Tibial artery (tissue), 4 donors: ENCODE measurements at places on chromosomes 12 and 14.

GRCh38 chr14:61121355-61121787 is 140.3 kb downstream of the SLC38A6 start:
- H3K4me1 ChIP-seq = peaks cover 8% of the 10 kb centered on the region
- H3K27me3 ChIP-seq = no peaks in the 10 kb centered on the region
- no peak overlapping the region for H3K4me3 ChIP-seq
- no peaks in the 10 kb centered on the region for H3K36me3 ChIP-seq
- no peak for DNase-seq
- no peak overlapping the region for H3K27ac ChIP-seq

GRCh38 chr12:115697340-115697739 is 580.2 kb downstream of the MED13L start:
- H3K4me3 ChIP-seq = no peak overlapping the region
- H3K4me1 ChIP-seq = no peaks in the 10 kb centered on the region
- H3K36me3 ChIP-seq = no peaks in the 10 kb centered on the region
- DNase-seq = no peak
- H3K27ac ChIP-seq = no peak overlapping the region
- no peaks in the 10 kb centered on the region for H3K27me3 ChIP-seq

- H3K4me3 ChIP-seq = no peak overlapping the region
- no peaks in the 10 kb centered on the region for H3K4me1 ChIP-seq
- no peaks in the 10 kb centered on the region for H3K27me3 ChIP-seq
- DNase-seq = no peak
These were observed 53.9 kb downstream of the TSHR start for GRCh38 chr14:81009346-81009745.

DNA sequence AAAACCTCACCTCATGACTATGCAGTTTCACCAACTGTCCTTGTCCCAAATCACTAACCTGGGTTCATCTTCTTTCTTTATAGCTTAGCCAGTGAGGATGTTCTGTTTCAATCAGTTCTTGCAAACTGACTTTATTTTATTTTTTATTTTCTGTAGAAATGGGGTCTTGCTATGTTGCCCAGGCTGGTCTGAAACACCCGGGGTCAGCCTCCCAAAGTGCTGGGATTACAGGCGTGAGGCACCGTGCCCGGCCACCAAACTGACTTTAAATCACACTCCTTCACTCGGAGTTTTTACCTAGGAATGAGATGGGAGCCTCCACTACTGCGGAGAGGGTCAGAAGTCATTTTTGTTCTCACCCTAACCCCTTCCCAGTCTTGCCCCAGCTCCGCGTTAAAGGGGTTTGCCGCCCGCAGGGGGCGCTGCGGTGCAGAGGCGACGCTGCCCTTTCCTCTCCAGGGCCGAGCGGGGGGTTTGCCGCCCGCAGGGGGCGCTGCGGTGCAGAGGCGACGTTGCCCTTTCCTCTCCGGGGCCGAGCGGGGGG is 7.0 kb upstream of the B4GALNT3 start:
- no peak for DNase-seq
- H3K4me3 ChIP-seq = no peak overlapping the region
- H3K27me3 ChIP-seq = no peaks in the 10 kb centered on the region
- H3K4me1 ChIP-seq = peaks cover 3% of the 10 kb centered on the region
- H3K27ac ChIP-seq = no peak overlapping the region
- no peaks in the 10 kb centered on the region for H3K36me3 ChIP-seq

GRCh38 chr12:85713373-85713772 is 122.8 kb downstream of the RASSF9 start:
- peak overlapping the region; percentile 44 for H3K27ac ChIP-seq
- DNase-seq = no peak
- no peak overlapping the region for H3K4me3 ChIP-seq
- H3K4me1 ChIP-seq = no peaks in the 10 kb centered on the region

- no peak for DNase-seq
- no peak overlapping the region for H3K27ac ChIP-seq
- no peak overlapping the region for H3K4me3 ChIP-seq
- no peaks in the 10 kb centered on the region for H3K36me3 ChIP-seq
- no peaks in the 10 kb centered on the region for H3K4me1 ChIP-seq
These were observed 406.0 kb downstream of the PRKD1 start for GRCh38 chr14:29521526-29522137.

DNA sequence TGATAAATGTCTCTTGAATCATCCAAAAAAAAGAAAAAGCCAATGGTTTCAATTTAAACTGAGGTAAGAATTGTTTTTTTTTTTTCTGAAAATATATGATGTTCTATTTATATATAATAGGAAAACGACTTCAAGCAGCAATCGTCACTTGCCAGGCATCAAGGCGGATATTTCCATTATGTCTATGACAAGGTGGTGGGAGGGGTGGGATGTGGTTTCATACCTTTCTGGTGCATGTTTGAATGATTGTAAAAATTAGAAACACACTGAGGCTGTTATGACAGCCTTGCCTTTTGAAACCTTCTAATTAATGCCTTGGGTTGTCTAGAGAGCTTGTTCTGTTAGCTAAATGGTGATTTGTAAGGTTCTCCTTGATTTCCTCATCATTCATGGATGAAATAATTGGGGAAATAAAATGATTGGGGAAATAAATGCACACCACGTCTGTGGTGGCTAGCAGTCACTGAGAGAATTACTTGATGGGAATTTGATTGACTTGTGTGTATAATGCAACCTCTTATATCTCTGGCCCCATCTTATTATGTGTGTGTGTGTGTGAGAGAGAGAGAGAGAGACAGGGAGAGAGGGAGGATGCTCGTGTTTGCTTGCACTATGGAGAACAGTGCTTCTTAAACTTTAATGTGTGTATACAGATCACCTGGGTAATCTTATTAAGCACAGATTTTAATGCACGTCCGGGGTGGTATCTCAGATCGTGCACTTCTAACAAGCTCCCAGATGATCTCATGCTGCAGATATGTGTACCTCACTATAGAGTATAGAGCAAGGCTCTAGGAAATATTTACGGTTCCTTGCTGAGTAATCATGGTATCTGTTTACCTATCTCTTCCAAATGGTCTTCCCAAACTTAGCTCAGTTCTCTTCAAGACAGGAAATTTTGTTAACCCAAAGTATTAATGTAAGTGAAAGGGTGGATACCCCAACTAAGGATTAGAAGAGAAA is 502.6 kb downstream of the DIO2 start:
- H3K36me3 ChIP-seq = no peaks in the 10 kb centered on the region
- no peak overlapping the region for H3K4me3 ChIP-seq
- no peak for DNase-seq
- no peaks in the 10 kb centered on the region for H3K4me1 ChIP-seq
- no peaks in the 10 kb centered on the region for H3K27me3 ChIP-seq

DNA sequence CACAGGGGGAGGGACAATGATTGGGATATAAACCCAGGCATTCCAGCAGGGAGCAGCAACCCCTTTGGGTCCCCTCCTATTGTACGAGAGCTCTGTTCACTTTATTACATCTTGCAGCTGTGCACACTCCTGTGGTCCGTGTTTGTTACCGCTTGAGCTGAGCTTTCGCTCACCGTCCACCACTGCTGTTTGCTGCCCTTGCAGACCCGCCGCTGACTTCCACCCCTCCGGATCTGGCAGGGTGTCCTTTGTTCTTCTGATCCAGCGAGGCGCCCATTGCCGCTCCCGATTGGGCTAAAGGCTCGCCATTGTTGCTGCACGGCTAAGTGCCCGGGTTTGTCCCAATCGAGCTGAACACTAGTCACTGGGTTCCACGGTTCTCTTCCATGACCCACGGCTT is 64.1 kb downstream of the E2F7 start:
- no peaks in the 10 kb centered on the region for H3K27me3 ChIP-seq
- H3K27ac ChIP-seq = no peak overlapping the region
- H3K36me3 ChIP-seq = no peaks in the 10 kb centered on the region
- H3K4me1 ChIP-seq = peaks cover 8% of the 10 kb centered on the region

DNA sequence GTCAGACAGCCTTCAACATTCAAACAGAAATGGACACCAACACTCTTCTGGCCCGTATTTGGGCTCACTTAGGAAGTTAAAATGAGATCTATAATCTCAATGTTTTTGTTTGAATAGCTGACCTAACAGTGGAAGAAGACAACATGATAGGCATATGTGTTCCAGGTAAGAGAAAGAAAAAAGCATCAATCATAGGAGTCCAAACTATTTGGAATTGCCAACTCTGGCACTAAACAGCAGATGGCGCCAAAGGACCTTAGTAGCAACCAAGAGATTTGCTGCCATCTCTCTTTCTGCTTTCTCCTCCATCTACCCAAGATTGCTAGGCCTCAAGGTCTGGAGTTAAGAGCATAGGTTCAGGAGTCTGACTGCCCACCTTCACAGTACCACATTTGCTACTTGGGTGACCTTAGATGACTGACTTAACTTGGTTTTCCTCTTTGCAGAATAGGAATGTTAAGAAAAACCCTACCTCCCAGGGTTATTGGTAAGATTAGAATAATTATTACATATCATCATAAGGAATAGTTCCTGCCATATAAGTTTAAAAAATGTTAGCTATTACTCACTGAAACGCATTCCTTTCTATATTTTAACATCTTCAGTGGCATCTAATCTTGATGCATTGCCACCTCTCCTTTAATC is 30.2 kb downstream of the PEX5 start:
- no peaks in the 10 kb centered on the region for H3K27me3 ChIP-seq
- no peak overlapping the region for H3K4me3 ChIP-seq
- no peak for DNase-seq
- H3K27ac ChIP-seq = no peak overlapping the region
- H3K36me3 ChIP-seq = no peaks in the 10 kb centered on the region

- no peak overlapping the region for H3K27ac ChIP-seq
- H3K4me3 ChIP-seq = no peak overlapping the region
- no peaks in the 10 kb centered on the region for H3K4me1 ChIP-seq
- no peaks in the 10 kb centered on the region for H3K27me3 ChIP-seq
These were observed 55.6 kb downstream of the NT5DC3 start for GRCh38 chr12:103785243-103786031.

DNA sequence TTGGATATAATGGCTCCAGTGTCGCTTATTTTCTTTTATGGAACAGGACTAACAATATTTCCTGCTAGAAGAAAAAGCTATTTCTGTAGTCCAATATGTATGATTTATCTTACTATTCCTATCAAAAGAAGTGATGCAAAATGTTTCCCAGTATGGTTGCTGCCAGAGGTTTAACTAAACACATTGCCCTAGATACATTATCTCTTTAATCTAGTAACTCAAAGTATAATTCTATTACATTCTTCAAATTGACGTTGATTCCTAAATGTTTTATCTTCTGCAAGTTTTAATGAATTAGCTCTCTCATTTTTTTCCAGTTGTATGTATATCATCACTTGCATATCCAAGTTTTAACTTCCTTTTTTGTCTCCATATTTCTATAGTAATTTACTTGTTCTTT is 28.2 kb downstream of the GYS2 start:
- DNase-seq = no peak
- no peak overlapping the region for H3K27ac ChIP-seq
- no peaks in the 10 kb centered on the region for H3K27me3 ChIP-seq
- no peaks in the 10 kb centered on the region for H3K4me1 ChIP-seq

DNA sequence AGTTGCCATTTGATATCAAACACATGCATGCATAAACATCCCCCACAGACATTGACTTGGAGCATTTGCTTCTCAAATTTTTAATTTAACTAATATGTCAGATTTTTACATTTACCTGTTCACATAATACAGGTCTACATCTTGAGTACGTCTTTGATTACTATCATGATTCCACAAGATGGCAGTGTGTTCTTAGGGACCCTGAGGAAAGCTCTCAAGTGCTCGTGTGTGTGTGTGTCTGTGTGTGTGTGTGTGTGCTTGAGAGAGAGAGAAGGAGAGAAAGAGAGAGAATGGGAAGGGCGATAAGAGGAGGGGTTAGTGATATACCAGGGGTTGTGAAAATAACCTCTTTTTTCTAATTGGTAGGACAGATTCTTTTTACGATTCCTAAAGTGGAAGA is 167.1 kb upstream of the OR4E1 start:
- no peaks in the 10 kb centered on the region for H3K27me3 ChIP-seq
- DNase-seq = no peak
- no peak overlapping the region for H3K4me3 ChIP-seq
- H3K36me3 ChIP-seq = no peaks in the 10 kb centered on the region
- H3K27ac ChIP-seq = no peak overlapping the region

DNA sequence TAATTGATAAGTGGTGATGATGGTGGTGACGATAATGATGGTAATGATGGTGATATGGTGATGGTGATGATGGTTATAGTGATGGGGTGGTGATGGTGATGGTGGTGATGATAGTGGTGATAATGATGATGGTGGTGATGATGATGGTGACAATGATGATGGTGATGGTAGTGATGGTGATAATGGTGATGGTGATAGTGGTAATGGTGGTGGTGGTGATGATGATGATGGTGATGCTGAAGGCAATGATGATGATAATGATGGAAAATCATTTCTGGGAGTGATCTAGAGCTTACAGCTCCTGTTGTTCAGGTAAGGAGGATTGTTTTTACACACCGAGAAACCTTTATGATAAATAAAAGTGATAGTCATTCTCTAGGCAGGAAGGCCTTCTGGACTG is 33.9 kb downstream of the CCDC63 start:
- no peaks in the 10 kb centered on the region for H3K4me1 ChIP-seq
- H3K4me3 ChIP-seq = no peak overlapping the region
- DNase-seq = no peak
- H3K36me3 ChIP-seq = no peaks in the 10 kb centered on the region
- no peaks in the 10 kb centered on the region for H3K27me3 ChIP-seq

GRCh38 chr12:98701166-98701565 is 56.1 kb downstream of the APAF1 start:
- H3K27me3 ChIP-seq = no peaks in the 10 kb centered on the region
- no peak for DNase-seq
- no peaks in the 10 kb centered on the region for H3K36me3 ChIP-seq

- H3K4me3 ChIP-seq = no peak overlapping the region
- H3K4me1 ChIP-seq = no peaks in the 10 kb centered on the region
- no peaks in the 10 kb centered on the region for H3K36me3 ChIP-seq
- H3K27ac ChIP-seq = no peak overlapping the region
These were observed 126.7 kb upstream of the LGR5 start for GRCh38 chr12:71312768-71313403.

DNA sequence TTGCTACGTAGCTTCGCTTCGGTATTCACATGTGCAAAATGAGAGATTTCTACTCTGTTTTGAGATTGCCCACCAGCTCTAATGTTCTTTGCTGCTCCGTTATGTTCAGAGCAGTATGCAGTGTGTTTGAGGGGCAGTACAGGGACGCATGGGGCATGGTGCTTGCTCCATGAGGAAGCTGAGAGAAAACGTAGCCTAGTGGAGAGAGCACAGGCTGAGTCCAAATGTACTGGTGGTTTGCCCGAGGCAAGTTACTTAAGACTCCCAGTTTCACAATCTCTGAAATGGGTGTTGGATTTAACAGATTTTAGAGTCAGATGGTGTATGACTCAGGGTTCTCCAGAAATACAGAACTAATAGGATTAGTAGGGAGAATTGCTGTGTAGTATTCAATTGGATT is 310.5 kb downstream of the ETNK1 start:
- H3K4me3 ChIP-seq = peak overlapping the region; percentile 38
- no peaks in the 10 kb centered on the region for H3K27me3 ChIP-seq
- H3K36me3 ChIP-seq = no peaks in the 10 kb centered on the region
- no peak overlapping the region for H3K27ac ChIP-seq
- DNase-seq = no peak
- H3K4me1 ChIP-seq = no peaks in the 10 kb centered on the region

- H3K27ac ChIP-seq = no peak overlapping the region
- H3K4me3 ChIP-seq = no peak overlapping the region
- no peak for DNase-seq
- H3K27me3 ChIP-seq = no peaks in the 10 kb centered on the region
- H3K36me3 ChIP-seq = peaks cover 40% of the 10 kb centered on the region
These were observed 124.0 kb downstream of the ARID2 start for GRCh38 chr12:45853550-45853949.
